Epithelial cell of proximal tubule (primary cell): ENCODE measurements at places on chromosomes 3 and 15. TPM values are rescaled to one million over a fixed set of nuclear protein-coding genes. Genes with fewer than 3 reads are reported as not detected.
A peak's percentile ranks its signal among the peaks of the same experiment; 100 is the strongest.

GRCh38 chr3:57911593-57911992 is 96.6 kb upstream of the FLNB start:
- DNase-seq = no peak

DNA sequence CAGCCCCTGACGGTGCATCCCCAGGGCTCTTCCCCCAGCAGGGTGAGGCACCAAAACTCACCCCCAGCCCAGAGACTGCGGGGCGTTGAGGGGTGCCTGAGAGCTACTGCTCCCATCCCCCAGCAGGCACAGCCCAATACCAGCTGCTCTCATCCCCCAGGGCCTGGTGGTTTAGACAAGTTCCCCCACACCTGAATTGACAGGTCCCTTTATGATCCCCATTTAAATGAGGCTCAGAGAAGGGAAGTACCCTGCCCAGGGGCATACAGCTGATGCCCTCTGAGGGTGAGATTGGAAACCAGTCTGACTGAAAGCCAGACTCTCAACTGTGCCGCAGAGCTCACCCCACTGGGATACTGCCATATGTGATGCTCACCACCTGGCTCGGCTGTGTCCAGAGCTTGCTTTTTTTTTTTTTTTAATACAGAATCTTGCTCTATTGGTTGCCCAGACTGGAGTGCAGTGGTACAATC is 20.1 kb downstream of the DUSP7 start:
- no peak for DNase-seq

DNA sequence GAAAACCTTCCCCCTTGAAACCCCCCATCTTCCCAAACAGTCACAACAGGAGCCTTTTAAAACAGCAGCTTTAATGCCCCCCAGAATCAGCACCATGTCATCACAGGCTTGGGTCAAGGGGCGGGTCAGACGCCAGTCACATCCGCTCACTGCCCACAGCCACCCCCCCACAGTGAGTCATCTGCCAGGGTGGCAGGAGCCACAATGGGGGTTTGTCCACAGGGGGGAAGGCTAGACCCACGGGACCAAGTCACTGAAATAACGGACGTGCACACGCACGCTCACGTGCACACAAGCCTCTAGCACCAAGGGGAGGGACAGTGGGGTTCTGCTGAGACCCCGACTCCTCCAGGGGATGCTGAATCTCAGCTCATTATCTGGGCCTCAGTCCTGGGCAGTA is 441 bp upstream of the UCN2 start:
- no peak for DNase-seq

DNA sequence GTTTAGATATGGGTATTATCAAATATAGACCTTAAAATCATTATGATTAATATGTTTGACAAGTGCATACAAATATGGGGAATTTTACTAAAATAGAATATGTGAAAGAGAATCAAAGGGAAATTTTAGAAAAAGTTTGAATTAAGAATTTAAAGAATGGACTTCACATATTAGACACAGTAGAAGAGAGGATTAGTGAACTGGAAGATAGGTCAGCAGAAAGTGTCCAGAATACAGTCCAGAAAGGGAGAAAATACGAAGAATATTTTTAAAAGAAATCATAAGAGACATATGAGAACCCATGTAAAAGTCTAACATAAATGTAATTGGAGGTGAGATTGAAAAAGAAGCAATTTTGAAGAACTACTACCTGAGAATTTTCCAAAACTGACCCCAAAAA is 139.9 kb downstream of the DTWD1 start:
- DNase-seq = no peak

DNA sequence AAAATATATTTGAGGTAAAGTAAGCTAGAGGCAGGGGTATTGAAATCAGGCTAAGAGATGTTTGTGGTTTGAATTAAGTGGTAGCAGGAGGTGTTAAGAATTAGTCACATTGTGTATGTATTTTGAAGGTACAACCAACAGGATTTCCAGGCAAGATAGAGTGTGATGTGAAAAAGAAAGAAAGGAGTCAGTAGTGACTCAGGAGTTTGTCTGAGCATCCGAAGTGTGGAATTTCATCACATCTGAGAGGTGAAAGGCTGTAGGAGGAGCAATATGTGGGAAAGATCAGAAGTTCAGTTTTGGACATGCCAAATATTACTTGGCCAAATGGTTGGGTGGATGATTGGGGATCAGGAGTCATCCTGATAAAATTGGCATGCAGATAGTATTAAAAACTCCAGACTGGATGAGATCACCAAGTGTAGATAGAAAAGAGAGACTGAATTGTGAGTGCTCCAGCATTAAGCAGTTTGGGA is 32.1 kb upstream of the EBLN2 start:
- DNase-seq = peak; percentile 67

- DNase-seq = no peak
Observed at GRCh38 chr15:74782259-74783071, 585 bp downstream of the CSK start.

DNA sequence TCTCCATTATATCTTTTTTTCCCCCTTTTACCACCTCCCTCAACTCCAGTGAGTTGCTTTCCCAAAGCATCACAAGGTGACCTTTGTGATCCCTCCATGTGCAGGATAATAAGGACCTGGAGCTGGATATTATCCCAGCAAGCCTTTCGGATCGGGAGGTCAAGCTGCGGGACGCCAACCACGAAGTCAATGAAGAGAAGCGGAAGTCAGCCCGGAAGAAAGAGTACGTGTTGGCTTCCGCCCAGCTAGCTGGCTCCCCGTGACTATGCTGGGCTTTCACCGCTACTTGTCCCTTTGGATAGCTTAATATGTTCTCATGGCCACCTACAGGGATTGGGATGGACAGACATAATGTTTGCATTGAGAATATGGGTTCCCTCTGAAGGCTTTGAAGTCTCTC is 273.7 kb upstream of the UMPS start:
- no peak for DNase-seq

DNA sequence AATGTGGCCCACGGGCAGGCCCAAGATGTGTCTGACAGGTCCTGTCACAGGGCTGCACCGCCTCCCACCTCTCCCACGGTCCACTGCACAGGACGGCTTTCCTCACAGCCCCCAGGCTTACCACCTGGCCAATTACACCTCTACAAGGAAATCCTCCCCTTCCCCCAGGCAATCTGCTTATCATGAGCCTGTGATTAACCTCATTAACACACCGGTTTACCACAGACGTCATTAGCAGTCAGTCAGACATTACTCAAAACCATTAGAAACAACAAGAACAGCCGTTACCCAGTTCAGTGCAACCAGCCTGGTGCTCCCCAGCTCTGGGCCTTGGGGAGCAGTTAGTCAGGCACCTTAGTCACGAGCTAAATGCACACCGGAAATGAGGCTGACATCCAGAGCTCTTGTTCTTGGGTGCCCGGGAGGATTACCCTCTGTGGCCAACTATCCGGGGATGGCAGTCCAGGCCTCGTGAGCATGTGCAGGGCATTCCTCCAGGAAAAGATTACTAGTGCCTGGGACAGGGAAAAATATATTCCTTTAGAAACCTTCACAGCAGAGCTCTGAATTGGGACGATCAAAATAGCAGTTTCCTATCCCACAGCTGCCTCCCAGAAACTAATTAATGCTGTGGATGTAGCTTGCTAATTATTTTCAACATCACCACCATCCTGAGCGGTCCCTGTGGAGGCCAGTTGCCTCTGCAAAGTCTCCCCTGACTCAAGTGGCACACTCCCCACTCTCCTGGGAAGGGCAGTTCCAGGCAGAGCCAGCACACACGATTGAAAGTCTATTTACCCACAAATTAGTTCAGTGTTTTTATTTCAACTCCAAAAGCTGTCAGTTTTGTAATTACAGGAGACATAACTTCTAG is 117.4 kb upstream of the ZBED2 start:
- no peak for DNase-seq

GRCh38 chr3:112974178-112974517 is 755 bp downstream of the CD200R1 start:
- DNase-seq = no peak

DNA sequence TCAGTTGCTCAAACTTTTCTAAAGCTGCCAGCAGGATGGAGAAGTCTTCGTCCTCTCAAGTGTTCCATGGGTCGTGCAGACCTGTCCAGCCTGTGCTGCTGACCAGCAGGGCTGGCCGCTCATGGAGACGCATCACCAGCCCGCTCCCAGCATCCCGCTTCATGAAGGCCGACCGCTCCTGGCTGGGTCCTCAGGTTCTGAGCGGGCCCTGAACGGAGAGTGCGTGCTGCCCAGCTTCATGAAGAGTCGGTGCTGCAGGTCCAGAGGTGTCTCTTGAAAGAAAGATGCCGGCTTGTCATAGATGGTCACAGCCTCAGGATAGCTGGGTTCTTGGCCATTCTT is 75.8 kb upstream of the KCNAB1 start:
- no peak for DNase-seq

- DNase-seq = peak; percentile 59
Observed at GRCh38 chr15:38253351-38253781, 730 bp downstream of the SPRED1 start.

GRCh38 chr3:187741403-187742350 is 3.6 kb downstream of the BCL6 start:
- no peak for DNase-seq

DNA sequence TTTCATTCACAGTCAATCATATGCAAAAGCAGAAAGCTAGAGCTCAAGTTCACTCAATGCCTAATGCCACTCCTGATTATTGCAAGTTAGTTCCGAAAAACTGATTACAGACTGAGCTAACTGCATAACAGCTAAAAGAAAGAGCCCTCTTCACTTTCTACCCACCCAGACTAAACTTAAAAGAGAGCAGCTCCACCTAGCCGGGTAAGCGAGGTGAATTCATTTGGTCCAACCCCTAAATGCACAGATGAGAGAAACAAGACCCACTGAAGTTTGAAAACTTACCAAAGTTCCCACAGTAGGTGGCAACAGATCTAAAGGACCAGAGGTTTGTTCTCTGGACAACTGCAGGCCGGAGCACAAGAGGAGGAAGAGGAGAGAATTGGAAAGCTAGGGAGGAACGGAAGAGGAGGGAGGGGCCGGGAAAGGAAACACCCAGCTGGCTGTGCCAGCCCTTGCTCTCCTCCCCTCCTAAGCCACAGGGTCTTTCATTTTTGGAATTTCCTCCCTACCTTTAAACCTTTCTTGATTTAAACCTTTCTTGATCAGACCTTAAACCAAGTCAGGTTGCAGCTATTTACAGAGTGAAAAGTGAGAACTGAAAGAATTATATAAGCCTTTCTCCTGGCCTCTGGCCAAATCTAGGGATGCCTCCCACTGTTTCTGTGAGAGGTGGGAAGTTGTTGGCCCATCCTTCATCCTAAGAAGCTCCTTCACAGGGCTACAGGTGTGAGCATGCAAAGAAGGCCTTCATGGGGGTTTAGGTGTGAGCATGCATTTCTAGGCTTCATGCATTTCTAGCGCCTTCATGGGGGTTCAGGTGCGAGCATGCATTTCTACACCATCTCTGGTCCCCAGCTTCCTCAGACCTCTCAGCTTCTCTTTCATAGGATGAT is 114.7 kb upstream of the LMOD3 start:
- DNase-seq = no peak

DNA sequence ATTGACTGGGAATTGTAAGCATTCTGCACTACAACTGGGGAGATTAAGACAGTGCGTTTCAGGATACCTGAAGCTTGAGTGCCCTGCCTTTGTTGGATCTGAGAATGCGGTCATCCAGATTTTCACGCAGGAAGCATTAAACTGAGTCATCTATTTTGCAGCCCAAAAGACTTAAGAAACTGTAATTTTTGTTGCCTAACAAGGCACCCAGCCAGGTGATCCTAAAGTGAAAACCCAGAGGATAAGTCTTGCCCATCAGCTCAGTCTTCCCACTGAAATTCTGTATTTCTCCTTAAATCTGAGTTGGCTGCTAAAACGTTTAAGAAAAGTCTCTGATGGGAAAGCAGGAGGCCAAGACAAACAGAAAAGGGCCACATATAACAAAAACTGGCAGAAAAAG is 242.5 kb upstream of the TMCO5A start:
- no peak for DNase-seq

- no peak for DNase-seq
Observed at GRCh38 chr15:81270781-81271491, 53.0 kb downstream of the STARD5 start.

DNA sequence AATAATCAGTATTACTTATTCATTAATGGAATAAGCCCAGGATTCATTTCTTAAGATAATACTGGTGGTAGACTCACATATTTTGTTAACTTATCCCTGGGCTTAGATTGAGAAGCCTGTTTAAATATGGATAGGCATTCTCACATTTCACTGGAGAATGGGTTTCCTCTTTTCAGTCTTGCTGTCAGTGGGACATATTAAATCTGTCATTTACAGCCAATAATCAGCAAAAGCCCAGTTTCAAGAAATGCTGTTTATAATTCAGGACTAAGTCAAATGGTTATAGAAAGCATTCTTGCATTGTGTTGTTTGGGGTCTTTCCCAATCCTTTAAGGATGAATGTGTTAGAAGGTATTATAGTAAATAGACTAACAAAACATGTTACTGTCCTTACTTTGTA is 143.7 kb upstream of the NAALADL2 start:
- no peak for DNase-seq

GRCh38 chr15:52786436-52787122 is 3.6 kb downstream of the ONECUT1 start:
- DNase-seq = no peak

- DNase-seq = no peak
Observed at GRCh38 chr3:181239441-181239840, 249.9 kb upstream of the DNAJC19 start.

DNA sequence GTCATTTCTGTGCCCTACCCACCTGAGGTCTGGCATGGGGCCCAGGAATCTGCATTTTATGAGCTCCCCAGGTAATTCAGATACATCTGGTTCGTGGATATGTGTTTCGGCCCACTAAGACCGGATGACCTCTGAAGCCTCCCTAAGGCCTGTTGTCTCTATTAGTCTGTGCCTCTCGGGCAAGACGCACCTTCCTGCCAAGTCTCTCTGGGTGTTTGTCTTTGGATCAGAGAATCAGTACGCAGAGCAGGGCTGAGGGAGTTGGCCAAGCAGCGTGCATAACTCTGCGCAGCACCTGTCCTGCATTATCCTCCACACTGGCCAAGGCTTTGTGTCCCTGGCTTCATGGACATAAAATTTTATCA is 181.0 kb downstream of the THSD4 start:
- no peak for DNase-seq

GRCh38 chr3:8987226-8987625 is 24.0 kb upstream of the RAD18 start:
- DNase-seq = no peak

- DNase-seq = no peak
Observed at GRCh38 chr15:71112429-71112828, 2.8 kb upstream of the THSD4 start.

DNA sequence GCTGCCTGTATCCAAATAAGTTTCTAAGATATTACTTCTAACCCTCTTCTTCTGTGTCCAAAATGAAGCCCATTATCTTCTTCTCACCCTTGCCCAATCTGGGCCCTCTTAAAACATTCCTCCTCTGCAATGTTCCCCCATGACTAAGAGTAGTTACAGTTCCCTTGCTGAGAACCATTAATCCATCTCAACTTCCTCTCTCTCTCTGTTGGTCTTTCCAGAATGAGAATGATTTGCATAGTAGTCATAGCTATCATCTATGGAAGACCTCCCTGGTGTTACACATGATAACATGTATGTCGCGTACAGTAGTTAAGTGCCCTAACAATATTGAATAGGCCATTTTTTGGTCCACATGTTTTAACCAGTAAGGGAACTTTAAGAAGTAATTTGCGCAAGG is 177.9 kb downstream of the ANXA2 start:
- DNase-seq = peak; percentile 46

C3orf70 gene
- total RNA-seq = 0.63 and 0.72 TPM in 2 replicates

CKMT1A gene
- 4.0 and 8.1 TPM in 2 replicates for total RNA-seq

FAM227B gene
- 3.2 and 6.6 TPM in 2 replicates for total RNA-seq

SELENOS gene
- total RNA-seq = 47.7 and 67.9 TPM in 2 replicates

DBR1 gene
- 11.8 and 22.4 TPM in 2 replicates for total RNA-seq

LNP1 gene
- 1.6 and 2.3 TPM in 2 replicates for total RNA-seq

TMEM40 gene
- total RNA-seq = 3.0 and 11.8 TPM in 2 replicates

LRRC31 gene
- total RNA-seq = 0.14 TPM in 1 of 2 replicates, not detected in the other

UNC13C gene
- total RNA-seq = 0.06 and 0.29 TPM in 2 replicates

APOD gene
- not detected in 2 replicates for total RNA-seq

HRG gene
- not detected in 2 replicates for total RNA-seq

LOXL1 gene
- 48.7 and 120 TPM in 2 replicates for total RNA-seq
